ENCODE measurements at places on chromosomes 13 and 19.

GRCh38 chr13:28819046-28819730, 951 bp upstream of the MTUS2 start:
- no peak for DNase-seq

DNA sequence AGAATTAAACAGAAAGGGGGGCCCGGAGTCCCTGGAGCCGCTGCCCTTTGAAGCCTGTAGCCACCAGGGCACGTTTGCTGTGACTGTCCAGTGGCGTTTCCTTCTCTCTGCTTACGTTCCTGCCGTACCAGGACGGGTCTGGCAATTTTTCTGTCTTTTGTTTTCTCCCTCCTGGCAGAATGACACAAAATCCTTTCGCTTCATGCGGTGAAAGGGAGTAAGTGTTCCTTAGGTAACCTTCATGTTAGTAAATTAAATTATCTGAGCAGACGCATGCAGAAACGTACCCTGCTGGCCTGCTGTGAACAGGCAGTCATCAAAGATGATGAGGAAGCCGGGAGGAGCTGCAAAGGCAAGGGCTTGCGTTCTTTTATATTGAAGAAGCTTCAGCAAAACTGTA, 299.3 kb upstream of the ARGLU1 start:
- no peak for DNase-seq

DNA sequence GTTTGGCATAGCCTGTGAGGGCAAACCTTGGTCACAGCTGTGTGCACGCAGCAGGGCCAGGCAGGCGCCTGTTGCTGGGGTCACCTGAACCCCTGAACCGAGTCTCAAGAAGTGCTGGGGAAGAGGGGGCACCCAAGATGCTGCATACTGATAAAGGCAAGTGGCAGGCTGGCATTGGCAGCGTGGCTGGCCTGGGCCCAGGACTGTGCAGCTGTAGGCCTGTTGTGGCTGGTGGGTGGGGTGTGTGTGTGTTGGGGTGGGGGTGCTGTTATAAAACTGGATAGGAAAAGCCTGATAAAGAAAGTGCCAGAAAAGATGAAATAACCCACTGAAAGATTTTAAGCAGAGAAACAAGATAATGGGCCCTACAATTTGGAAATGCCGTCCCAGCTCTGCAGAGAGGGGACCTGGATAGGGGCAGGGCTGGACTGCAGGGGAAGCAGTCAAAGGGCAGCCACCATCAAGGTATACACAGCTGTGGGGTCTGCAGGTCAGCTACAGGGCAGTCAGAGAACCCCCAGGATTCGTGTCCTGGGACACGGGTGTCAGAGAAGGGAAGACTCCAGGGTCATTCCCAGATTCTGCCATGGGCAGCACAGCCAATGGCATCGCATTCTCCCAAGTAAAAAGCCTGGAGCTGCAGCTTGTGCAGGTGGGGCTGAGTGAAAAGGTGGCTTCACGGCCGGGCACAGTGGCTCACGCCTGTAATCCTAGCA, 33.2 kb downstream of the CILP2 start:
- DNase-seq, result no peak

GRCh38 chr13:46278474-46278873, 66.7 kb downstream of the LRRC63 start:
- DNase-seq, result no peak

- DNase-seq, result no peak
These were observed 434.6 kb downstream of the FGF14 start for GRCh38 chr13:101967216-101967615.

Data from activated CD4-positive, CD25-positive, alpha-beta regulatory T cell (primary cell).